Effector memory CD4-positive, alpha-beta T cell (primary cell): ENCODE measurements at places on chromosomes 3 and 15.

DNA sequence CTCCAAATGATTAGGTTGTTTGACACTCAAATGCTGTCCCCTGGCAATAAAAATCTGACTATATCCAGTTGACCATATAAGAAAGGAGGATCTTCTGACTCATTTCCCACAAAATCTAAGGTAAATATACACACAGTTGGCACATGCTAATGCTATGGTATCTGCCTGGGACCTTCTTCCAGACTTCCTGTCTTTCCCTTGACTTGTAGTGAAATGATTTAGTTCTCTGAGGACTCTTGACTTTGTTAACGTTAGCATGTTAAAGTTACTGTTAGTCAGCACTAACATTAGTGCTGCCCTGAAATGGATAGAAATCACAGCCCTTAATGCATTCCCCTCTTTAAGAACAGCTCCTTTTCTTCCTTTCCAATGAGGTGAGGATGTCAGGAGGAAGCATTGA, 124.3 kb upstream of the LSAMP start:
- no peak for DNase-seq

- DNase-seq: no peak
Observed at GRCh38 chr3:72289692-72290071, 504.7 kb upstream of the PROK2 start.

- DNase-seq: no peak
Observed at GRCh38 chr15:58669108-58669507, 80.4 kb downstream of the ADAM10 start.

DNA sequence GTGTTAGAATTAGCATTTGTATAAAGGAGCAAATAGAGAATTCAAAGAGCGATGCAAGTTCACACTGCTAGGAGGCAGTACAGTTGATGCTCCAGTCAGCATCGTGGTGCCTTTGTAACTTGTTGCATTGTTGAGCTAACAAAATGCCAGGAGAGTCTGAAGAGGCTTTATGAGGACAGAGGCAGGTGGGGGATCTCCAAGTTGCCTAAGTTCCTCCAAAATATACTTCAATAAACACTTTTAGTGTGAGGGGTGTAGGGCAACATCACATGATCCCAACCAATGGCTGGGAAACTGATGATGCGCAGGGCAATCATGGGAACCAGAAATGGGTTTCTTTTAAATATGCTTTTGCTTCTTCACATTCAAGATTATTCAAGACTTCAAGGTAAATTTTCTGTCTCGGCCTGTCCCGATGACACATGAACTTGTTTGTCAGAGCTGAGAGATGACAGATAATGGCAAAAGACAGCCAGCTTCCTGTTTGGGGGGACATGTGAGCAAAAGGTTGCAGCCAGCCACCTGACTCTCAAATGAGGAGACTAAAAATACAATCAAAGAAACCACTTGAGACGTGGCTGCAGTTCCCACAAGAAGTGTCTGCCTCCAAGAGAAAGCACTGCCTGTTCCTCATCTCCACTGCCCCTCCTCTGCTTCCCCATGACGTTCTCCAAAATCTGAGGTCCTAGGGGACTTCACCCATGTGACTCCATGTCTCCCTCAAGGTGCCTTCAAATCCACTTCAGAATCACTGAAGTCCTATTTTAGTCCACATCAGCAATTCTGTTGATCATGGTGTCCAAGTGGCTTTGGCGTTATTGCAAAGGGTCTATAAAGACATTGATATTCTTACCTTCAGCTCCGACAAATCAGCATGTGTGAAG, 39.3 kb downstream of the KLHL6 start:
- DNase-seq: peak; percentile 35

- no peak for DNase-seq
Observed at GRCh38 chr3:12952343-12953200, 111.2 kb upstream of the RPL32 start.

GRCh38 chr15:41546851-41547786, 3.1 kb upstream of the RPAP1 start:
- no peak for DNase-seq

DNA sequence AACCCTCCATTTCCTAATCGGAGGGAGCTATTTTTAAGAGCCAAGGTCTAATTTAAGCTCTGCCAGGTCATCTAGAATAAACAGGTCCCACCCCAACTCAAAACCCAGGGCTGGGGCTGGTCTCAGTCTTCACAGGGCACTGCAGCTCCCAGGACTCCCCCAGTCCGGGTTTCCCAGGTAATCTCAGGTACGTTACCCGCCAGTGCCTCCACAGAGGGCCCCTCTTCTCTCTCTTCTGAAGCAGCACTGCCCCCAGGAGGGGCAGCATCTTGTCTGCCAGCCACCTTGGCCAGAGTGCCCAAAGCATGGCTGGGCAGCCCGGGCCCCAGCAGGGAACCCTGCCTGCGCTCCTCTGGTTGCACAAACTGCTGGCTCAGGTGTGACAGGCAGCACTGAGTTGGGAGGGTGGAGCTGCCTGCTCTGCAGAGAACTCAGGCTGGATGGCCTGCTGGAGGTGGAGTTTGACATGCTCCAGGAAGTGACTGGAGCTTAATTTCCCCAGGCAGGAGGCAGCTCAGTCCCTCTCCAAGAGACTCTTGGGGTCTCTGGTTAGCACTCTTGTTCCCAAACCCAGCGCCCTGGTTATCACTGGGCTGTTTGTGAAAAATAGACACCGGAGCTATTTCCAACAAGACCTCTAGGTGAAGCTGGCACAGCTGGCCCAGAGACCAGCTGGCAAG, at the start of gene PLA2G4F:
Gene PLA2G4F, minus strand, starts transcription at position 394 of the 680 bp plus-strand sequence. Its CDS starts 87 bp downstream, at position 307.
- DNase-seq: no peak

DNA sequence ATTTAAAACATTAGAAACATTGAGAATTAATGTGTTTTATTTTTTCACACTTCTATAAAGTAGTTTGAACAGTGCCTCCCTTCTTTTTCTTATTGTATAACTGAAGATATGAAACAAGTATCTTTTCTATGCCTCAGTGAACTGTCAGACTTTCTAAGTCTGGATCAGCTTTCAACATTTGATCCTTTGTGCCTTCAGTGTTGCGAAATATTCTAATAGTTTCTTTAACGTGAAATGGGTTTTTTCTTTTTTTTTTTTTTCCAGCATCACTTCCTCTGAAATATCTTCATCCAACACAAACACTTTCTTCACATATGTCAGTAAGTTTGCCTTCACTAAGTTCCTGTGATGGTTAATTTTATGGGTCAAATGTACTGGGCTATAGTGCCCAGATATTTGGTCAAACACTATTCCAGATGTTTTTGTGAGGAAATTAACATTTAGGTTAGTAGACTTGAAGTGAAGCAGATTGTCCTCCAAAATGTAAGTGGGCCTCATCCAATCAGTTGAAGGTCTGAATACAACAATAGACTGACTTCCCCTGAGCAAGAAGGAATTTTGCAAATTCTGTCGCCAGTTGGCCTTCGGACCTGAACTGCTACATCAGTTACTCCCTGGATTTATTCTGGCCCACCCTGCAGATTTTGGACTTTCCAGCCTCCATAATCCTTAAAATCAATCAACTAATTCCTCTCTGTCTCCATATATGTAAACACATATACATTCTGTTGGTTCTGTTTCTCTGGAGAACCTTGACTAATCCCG, 6.4 kb upstream of the CPOX start:
- no peak for DNase-seq

DNA sequence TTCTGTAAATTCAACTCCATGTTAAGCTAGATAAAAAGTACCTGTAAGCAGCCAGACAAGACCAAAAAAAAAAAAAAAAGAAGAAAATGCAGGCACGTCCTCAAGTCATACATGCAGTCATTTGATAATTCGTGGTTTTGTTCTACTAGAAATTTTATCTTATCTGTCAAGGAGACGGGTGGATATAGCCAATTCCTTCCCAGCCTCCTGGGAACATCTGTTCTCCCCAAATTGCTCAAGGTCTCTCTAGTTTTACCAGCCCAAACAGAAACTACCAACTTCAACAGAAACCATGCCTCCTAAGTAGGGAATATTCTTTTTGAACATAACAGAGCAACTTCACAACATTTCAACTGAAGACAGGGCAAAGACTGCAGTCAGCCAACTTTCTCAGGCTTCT, 19.5 kb downstream of the RYK start:
- DNase-seq: no peak

GRCh38 chr3:188052169-188053035, 101.6 kb upstream of the LPP start:
- no peak for DNase-seq

DNA sequence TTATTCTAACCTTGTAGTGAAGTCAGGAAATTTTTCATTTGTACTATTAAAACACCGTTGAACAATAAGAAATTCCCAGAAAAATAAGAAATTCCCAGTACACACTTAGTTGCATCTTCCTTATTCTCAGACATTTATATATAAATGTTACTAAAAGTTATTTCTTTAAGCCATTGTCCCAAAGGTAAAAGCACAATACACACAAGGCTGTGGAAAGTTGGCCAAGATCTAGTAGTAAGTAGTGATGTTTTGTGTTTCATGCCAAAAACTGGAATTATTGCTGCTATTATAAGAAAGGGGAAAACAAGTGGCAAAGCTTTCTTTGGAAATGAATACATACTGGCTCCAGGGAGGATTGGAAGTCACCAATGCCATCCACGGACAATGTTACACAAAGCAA, 802.5 kb upstream of the DPPA4 start:
- no peak for DNase-seq

GRCh38 chr15:73454096-73454495, 11.1 kb downstream of the REC114 start:
- no peak for DNase-seq

DNA sequence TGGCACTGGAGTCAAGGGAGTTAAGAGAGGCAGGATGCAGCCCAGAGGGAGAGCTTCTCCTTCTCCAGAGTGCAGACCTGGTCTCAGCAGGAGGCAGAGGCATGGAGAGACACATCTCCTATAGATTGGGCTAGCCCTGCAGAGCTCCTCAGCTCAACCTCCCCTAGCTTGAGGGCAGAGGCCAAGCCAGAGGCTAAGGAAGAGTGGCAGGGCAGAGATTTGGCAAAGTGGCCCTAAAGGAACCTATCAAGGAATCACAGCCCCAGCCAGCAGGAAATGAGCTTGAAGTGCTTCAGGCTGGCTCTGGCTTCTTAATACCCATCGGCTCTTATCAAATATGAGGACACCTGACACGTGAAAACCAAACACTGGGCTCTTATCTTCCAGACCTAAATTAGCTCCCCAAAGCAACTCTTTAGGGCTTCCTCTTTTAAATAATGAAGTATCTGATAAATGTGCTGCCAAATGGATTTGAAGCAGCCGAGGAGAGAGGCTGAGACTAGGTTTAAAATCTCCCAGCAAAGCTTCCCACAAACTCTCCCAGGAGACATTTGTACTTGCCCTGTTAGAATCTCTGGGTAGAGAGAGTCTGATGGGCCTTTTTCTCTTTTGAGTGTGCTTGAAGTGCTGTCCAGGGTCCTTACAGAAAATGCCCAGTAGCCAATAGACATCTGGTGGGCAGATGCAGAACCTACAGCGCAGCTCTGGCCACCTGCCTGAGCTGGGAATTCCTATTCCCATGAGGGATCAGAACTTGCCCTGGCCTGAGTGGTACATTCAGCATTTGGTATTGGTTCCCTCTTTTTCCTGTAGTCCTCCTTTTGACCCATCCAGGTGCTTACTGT, 271.4 kb downstream of the CLSTN2 start:
- no peak for DNase-seq

GRCh38 chr3:38574411-38575278, 74.8 kb downstream of the SCN5A start:
- no peak for DNase-seq

DNA sequence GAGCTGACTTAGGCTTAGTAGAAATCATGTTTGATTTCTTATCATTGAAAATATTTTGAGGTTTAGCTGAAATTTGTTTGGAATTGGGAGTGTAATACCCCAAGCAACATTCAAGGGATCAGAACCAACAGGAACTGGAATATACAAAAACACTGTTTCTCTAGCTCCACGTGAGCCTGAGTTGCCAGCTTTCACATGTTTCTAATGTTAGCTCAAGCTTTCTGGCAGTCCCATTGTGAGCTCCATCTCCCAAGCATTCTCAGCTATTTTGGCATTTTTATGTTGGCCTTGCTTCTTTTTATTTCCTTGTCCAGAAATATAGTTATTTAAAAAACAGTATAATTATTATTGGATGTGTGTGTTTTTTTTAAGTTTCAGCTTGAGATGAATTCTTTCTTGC, 427.1 kb upstream of the DPH6 start:
- no peak for DNase-seq

DNA sequence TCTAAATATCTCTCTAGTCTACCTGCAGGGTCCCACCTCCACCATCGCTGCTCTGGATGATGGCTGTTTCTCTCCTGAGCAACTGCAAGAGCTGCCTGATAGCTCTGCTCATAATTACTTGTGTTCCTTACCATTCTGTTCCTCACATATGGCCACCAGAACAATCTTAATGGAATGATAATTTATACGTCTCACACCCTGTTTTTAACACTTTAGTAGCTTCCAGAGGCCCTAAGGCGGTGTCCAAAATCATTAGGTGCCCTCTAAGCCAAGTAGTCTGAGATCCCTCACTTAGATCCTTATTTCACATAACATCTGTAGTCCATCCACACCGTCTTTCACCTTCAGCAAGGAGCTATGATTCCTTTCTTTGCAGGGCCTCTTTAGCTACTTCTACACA, 373.3 kb downstream of the GBE1 start:
- DNase-seq: no peak

GRCh38 chr3:131729643-131730017, 226.9 kb upstream of the MRPL3 start:
- DNase-seq: no peak

GRCh38 chr3:179672918-179673317, 20.1 kb downstream of the USP13 start:
- DNase-seq: no peak

GRCh38 chr3:17133632-17134545, 249.1 kb downstream of the PLCL2 start:
- no peak for DNase-seq

DNA sequence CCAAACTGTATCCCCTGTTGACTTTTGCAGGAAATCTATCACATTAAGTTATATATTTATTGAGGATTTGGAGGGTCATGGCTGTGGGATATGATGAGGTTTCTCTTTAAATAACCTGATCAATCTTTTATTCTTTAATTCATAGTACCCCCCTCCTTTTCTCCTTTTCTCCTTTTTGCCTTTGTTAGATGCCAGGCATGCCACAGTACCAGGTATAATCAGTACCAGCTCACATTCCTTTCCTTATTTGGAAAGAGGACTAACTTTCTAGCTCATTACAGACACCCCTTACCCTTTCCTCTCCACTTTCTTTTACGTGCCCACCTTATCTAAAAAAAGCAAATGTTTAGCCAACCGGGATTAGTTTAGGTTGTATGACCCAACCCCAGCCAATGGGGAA, 326.4 kb upstream of the NAALADL2 start:
- no peak for DNase-seq

- DNase-seq: no peak
Observed at GRCh38 chr3:189573004-189573403, 58.2 kb upstream of the TP63 start.
